T-helper 2 cell treated with Interferon-gamma antibody and Interleukin-4, amounts not matched to agents 5 μg/mL and 100 μg/mL, for 36 hours (primary cell): ENCODE measurements at places on chromosomes 4 and X.

DNA sequence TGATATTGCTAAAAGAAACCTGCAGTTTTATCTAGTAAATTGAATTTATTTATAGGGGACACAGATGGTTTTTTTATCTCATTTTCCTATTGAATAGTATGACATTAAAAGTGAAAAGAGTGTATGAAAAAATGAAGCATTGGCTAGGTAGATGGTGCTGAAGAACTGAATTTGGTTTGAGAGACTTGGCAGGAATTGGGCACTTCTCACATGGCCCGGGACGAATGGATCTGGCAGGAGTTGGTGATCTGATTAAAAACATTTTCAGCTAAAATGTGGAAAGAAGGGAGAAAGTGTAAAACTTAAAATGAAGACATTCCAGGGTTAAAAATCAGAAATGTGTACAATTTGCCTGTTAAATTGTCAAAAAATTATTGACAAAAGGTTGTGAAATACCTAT is 1088.5 kb upstream of the PABPC4L start:
- H3K4me1 ChIP-seq: no peaks in the 10 kb centered on the region
- no peaks in the 10 kb centered on the region for H3K36me3 ChIP-seq
- no peaks in the 10 kb centered on the region for H3K27me3 ChIP-seq

DNA sequence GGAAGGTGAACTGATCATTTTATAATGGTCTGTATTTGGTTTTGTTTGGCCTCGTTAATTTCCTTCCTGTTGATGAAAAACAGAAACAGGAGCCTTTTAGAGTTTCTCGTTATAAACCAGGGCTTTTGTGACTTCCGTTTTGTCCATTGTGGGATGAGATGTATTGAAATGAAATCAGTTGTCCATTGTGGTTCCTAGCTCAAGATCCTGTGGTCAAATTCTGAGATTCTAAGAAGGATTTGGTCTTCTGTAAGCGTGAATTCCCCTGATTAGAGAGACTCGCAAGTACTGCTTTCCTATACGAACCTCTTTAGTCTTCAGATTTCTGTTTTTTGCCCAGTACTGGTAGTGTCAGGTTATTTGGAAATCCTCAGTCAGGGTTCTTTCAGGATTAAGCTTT is 101.7 kb downstream of the RAPGEF2 start:
- no peaks in the 10 kb centered on the region for H3K27me3 ChIP-seq
- peaks cover 28% of the 10 kb centered on the region for H3K4me1 ChIP-seq
- no peak for DNase-seq

GRCh38 chr4:86939729-86940575 is 5.1 kb downstream of the AFF1 start:
- DNase-seq: peak; percentile 23
- peak overlapping the region; percentile 78 for H3K27ac ChIP-seq
- no peaks in the 10 kb centered on the region for H3K27me3 ChIP-seq
- peaks cover 11% of the 10 kb centered on the region for H3K36me3 ChIP-seq
- peak overlapping the region; percentile 80 for H3K4me3 ChIP-seq
- peaks cover 47% of the 10 kb centered on the region for H3K4me1 ChIP-seq

DNA sequence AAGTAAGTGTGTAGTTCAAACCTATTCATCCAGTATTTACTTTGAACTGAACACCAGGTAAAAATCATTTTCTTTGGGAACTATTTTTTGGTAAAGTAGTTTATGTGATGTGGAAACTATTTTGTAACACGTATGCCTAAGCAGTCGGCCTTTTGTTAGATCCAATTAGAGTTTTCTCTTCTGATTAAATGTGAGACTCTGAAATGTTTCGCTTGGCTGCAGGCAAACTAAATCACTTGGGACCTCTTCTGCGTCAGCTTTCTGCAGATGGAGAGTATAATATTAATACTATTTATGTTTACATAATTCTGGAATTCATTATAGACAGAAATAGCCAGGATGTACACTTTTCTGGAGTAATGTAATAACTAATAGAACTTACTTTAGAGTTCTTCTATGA is 46.9 kb downstream of the BMPR1B start:
- no peaks in the 10 kb centered on the region for H3K27me3 ChIP-seq
- H3K27ac ChIP-seq: no peak overlapping the region
- DNase-seq: no peak
- H3K36me3 ChIP-seq: no peaks in the 10 kb centered on the region

- no peaks in the 10 kb centered on the region for H3K27me3 ChIP-seq
- DNase-seq: no peak
- H3K4me1 ChIP-seq: no peaks in the 10 kb centered on the region
- H3K36me3 ChIP-seq: no peaks in the 10 kb centered on the region
Observed at GRCh38 chr4:61068745-61069144, 131.4 kb upstream of the ADGRL3 start.

GRCh38 chrX:75228854-75229253 is 45.0 kb upstream of the UPRT start:
- H3K27me3 ChIP-seq: no peaks in the 10 kb centered on the region
- H3K36me3 ChIP-seq: no peaks in the 10 kb centered on the region
- H3K27ac ChIP-seq: no peak overlapping the region
- peaks cover 15% of the 10 kb centered on the region for H3K4me1 ChIP-seq
- DNase-seq: no peak

- H3K4me1 ChIP-seq: peaks cover 12% of the 10 kb centered on the region
- H3K4me3 ChIP-seq: peak overlapping the region; percentile 93
- no peaks in the 10 kb centered on the region for H3K36me3 ChIP-seq
Observed at GRCh38 chrX:103464072-103464773, 55.1 kb downstream of the RAB40A start.

- peaks cover 29% of the 10 kb centered on the region for H3K27me3 ChIP-seq
- H3K4me1 ChIP-seq: peaks cover 4% of the 10 kb centered on the region
- H3K27ac ChIP-seq: no peak overlapping the region
- no peak overlapping the region for H3K4me3 ChIP-seq
- H3K36me3 ChIP-seq: no peaks in the 10 kb centered on the region
Observed at GRCh38 chrX:43971966-43972961, 926 bp downstream of the NDP start.
